Lower leg skin (tissue), 4 donors: ENCODE measurements at places on chromosomes 11 and 22.

DNA sequence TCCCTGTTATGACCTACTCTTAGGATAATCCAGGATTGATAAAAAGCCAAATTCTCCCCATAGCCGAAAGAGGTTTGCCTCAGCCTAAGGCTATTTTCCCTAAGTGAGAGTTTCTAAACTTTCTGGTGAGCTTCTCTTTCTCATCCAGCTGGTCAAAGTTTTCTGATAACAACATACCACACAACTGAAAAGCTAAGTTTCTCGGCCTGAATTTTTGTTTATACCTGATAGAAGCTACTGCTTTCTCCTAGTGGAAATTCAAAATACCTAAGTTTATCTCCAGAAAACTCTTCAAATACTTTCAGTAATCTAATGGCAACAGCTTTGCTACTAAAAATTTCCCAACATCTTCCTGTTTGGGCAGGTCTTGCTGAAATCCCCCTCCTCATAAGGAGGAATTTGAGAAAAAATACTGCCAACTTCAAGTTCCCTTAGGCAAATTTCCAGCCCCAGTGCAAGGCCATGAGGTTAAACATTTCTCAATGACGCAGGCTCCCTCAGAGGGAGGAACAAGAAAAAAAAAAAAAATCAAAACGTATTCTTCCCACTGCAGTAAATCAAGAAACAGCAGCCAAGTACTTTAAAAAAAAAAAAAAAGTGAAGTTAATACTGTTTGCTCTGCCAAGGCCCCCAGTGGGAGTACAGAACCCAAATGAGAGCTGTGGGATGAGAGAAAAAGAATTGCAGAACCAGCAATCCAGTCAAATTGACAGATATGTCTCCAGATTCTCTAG lies 127.0 kb downstream of the MRTFA start:
- DNase-seq = peak; percentile 57

DNA sequence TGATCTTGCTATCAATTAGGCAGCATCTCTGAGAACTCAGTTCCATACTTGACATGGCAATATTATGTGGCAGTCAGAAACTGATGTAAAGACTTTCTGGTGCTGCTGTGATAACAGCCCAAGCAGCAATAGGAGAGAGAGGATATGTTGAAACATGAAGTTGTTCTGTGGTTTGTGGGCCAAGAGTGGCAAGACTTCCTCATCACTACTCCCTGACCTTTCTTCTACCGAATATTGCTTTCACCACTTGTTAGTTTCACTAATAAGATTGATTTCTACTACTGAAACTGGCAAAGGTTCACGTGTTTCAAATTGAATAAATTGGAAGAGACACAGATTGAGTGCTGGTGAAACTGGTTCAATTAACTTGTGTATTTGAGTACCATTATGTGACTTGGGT lies 852.6 kb upstream of the RAG2 start:
- no peak for DNase-seq

DNA sequence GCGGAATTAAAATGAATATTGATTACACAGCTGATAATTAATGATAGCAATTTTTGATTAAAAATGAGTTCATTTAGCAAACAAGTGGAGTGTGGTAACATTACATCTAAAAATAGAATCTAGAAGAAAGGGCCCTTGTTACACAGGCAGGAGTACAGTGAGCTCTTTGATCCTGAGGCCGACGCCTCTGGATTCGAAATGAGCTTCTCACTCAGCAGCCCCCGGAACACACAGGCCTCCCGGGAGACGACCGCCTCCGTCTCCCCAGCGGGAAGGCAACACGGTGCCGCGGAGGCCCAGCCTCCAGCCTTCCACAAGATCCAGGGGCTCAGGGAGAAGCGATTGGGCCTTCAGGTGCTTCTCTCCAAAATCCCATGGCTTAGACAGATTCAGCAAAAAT lies 379.1 kb downstream of the BRD1 start:
- no peak for DNase-seq

GRCh38 chr11:105907319-105907718 lies 114.7 kb downstream of the MSANTD4 start:
- DNase-seq = no peak

DNA sequence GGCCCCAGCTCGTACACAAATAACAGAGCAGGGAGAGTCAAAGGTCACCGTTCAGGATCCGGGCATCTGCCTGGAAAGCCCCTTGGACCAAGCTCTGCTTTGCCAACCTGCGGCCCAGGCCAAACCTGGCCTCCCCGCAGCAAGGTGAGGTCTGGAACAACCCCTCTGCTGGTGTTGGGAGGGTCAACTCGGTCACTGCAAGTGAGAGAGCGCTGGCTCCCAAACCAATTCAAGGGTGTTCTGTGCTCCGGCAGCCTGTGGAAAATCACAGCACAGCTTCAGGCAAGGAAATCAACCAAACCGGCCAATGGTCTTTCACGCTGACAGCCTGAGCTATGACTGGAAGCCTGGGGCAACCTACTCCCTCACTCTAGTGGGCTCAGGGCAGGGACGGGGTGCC lies 63.4 kb downstream of the MYH9 start:
- no peak for DNase-seq

GRCh38 chr22:20807315-20807752 lies 33.4 kb downstream of the SERPIND1 start:
- DNase-seq = no peak

DNA sequence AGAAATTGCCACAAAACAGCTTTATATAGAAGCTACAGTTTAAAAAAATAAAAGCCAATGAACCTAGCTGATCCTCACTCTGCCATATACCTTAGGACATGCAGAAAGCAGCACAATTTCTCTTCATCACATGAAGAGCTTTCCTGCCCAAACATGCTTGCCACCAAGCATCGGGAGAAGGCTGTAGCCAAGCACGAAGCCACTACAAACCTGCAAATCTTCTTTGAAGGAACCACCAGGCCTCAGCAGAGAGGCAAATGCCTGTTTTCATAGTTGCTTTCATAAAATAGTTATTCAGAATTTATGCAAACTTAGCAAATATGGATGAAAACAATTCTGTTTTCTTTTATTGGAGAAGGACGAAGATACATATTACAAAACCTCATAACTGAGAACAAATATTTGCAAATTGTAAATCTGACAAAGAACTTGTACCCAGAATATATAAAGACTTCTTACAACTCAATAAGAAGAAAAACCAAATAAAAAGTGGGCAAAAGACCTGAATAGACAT lies 100.3 kb downstream of the RBFOX2 start:
- no peak for DNase-seq

DNA sequence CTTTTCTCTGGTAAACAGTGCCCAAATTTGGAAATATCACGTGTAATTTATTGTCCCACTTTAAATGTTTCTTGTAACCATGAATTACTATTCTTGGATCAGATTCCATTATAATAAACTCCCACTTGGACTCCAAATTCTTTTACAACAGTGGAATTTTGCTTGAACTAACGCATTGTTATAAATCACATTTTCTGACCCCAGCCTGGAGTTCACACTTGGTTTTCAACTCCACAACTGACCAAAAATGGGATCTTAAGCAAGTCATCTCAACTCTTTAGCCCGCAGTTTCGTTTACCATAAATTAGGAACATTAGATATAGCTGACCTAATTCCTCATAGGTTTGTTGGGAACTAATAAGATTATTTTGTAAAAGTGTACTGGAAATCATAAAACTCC lies 336.8 kb upstream of the NCAM1 start:
- no peak for DNase-seq

DNA sequence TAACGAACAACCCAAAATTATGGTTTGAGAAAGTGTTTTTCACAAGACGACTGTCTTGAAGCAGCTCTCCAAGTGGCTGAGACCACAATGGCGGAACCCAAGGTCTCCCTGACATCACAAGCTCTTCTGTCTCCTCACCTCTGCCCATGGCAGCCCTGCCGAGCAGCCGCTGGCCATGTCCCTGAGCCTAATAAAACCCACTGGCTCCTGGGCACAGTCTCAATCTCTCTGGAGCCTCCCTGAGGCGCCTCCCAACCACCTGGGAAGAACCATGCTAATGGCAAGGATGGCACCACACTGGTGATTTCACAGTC lies 50.0 kb downstream of the CLTCL1 start:
- no peak for DNase-seq

DNA sequence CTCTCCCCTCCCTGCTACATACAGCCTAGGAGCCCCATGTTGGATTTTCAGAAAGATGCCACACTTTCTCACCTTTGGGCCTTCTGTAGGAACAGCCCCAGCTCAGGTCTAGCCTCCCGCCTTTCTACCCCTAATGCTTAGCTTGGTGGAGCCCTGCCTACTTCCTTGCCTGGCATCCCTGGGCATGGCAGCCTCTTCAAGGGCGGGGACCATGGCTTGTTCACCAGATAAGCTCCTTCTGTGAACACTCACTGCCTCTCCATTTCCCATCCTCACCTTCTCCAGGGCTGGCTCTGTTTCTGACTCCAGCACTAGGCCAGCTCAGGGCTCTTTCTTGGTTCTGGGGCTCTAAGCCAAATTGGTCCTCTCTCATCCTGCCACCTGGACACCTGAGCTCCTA lies 1.4 kb downstream of the SEPTIN3 start:
- DNase-seq = no peak
